ENCODE measurements at places on chromosomes 6 and 20.

GRCh38 chr20:5045906-5046305, 44.6 kb upstream of the SLC23A2 start:
- no peak for DNase-seq

GRCh38 chr6:102015431-102015830, 621.9 kb downstream of the GRIK2 start:
- DNase-seq: no peak

DNA sequence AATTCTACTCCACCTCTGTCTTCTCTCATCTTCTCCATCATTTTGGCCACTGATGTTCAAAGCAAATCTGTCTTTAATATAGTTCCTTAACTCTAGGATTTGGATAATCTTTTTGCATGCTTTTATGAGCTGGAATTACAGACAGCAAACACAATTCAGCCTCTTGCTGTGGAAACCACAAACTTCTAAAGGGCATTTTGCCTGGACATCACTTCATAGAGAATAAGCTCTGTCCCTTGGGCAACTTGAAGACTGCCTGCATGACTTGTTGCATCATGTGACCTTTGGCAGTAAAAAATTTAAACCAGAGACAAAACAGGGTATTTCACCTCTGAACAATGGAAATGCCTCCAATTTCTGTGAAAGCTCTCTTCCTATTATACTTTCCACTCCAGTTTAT, 74.1 kb upstream of the HDDC2 start:
- no peak for DNase-seq

GRCh38 chr20:21273755-21274386, 29.3 kb upstream of the XRN2 start:
- DNase-seq: no peak
